Stimulated activated CD4-positive, alpha-beta T cell treated with anti-CD3 and anti-CD28 coated beads, Interleukin-1b, Interleukin-23, amount 100 ng/mL, for 1 hour (primary cell): ENCODE measurements at places on chromosomes 5 and 9.

- DNase-seq, result no peak
Measured at GRCh38 chr9:105360344-105360743, 87.5 kb upstream of the FSD1L start.

GRCh38 chr5:56522960-56523359, 289.8 kb upstream of the ANKRD55 start:
- no peak for DNase-seq

DNA sequence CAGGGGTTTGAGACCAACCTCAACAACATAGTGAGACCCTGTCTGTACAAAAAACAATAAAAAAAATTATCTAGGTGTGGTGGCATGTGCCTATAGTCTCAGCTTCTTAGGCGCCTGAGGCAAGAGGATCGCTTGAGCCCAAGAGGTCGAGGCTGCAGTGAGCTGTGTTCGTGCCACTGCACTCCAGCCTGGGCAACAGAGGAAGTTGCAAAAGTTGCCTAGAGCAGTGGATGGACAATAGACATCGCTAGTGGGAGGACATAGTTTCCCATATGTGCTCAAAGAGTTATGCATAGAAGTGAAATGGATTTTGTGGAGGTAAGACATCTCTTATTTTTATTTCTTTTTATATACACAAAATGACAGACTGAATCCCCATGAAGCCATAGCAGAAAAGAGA, 19.0 kb downstream of the HNRNPK start:
- DNase-seq, result no peak

DNA sequence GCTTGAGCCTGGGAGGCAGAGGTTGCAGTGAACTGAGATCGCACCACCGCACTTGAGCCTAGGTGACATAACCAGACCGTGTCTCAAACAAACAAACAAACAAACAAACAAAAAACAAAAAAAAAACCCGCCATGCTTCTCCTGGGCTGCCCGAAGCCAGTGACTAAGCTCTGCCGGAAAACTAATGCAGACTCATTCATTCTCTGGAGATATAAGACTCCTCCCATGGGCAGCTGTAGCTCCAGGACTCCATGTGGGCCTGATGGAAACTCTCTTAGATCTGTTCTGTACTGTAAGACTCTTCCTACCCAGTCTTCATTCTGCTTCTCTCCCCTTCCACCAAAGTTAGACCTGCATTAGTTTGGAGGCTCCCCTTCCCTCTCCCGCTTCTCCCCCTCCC, 11.1 kb downstream of the GLDC start:
- DNase-seq, result no peak
